ENCODE measurements at places on chromosomes 4 and X. TPM values are rescaled to one million over a fixed set of nuclear protein-coding genes. Genes with fewer than 3 reads are reported as not detected.

DNA sequence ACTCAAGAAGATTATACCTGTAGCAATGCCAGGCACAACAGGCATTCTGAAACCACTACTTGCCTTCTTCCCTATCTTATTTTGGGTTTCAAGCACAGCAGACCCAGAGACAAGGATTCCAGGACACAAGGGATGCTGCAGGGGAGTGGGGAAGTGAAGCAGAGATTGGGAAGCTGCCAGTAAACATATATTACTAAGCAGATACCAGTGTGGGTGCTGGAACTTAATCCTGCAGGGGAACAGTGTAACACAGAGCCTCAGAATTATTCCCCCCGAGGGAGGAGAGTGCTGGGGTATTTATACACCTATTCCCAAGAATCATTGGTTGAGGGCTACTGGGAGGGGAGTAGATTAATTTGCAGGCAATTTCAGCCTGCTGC lies 33.3 kb upstream of the MAML3 start:
- no peak for DNase-seq

- no peak for DNase-seq
Observed at GRCh38 chr4:80103629-80104028, 30.6 kb upstream of the ANTXR2 start.

GRCh38 chr4:168293386-168293975 lies 25.1 kb downstream of the DDX60 start:
- no peak for DNase-seq

- no peak for DNase-seq
Observed at GRCh38 chrX:101774340-101774739, 114.7 kb upstream of the ARMCX2 start.

DNA sequence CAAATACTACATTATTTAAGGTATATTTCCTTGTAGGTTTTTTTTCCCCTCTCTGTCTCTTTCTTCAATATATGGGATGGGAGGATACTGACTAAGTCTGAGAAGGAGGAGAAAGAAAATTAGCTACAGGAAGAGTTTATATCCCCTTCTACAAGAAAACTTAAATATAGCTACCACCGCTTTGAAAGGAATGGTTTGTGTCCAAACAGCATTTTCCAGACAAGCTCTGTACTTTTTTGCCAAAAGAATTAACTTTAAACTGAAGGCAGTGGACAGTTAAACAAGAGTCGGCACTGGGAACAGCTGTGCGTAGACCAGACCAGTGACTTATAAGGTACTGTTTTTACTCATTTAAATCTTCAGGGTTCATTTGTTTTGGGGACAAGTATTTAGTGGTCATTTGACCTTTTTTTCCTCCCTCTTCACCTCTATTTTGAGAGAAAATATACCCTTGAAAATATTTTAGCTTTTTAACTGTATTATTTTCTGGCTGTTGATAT lies 303.7 kb downstream of the ARHGAP24 start:
- DNase-seq: no peak

GRCh38 chrX:72365126-72365525 lies 59.4 kb upstream of the CITED1 start:
- no peak for DNase-seq

- no peak for DNase-seq
Observed at GRCh38 chrX:118795528-118796280, 27.9 kb upstream of the ZCCHC12 start.

DNA sequence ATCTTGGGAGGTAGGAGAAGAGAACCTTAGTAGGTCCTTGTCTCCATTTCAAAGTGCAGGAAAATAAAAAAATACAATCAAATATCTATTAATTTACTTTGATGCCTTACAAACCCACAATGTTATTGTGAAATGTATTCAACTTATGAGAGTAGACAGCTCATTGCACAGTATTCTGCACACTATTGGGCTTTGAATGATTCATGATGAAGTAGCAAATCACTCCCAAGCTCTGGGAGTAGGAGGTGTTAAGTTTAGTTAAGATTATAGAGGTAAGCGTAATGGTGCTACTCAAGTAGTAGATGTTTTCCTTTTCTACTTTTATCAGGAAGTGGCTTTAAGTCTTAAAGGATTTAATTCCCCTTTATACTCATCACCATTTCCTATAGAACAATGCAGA lies 32.8 kb upstream of the TMPRSS11A start:
- no peak for DNase-seq

GRCh38 chr4:98749206-98749605 lies 90.8 kb upstream of the TSPAN5 start:
- DNase-seq: no peak

DNA sequence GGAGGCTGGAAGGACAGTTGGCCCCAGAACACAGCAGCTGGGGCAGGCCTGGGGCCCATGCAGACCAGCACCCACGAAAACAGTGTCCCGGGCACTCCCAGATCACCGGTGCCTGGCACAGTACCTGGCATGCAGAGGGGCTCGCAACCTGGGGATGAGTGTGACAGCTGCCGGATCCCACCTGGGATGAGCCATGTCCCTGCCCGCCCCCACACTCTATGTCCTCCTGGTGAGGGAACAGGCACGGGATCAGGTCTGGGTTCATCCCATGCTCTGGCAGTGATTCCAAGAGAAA lies 22.8 kb upstream of the PPP2R2C start:
- DNase-seq: no peak

GRCh38 chrX:66046612-66047235 lies 6.8 kb upstream of the VSIG4 start:
- no peak for DNase-seq

The ZCCHC13 gene
- total RNA-seq: not detected

The VCX3A gene
- total RNA-seq: 1.4 TPM

The SHROOM2 gene
- 8.5 TPM for total RNA-seq

The CLIC2 gene
- total RNA-seq: 4.4 TPM

Measured in Daoy (cell line).